ENCODE measurements at places on chromosomes 1 and 21.

GRCh38 chr1:1883092-1883873, 7.6 kb downstream of the GNB1 start:
- no peak for DNase-seq

DNA sequence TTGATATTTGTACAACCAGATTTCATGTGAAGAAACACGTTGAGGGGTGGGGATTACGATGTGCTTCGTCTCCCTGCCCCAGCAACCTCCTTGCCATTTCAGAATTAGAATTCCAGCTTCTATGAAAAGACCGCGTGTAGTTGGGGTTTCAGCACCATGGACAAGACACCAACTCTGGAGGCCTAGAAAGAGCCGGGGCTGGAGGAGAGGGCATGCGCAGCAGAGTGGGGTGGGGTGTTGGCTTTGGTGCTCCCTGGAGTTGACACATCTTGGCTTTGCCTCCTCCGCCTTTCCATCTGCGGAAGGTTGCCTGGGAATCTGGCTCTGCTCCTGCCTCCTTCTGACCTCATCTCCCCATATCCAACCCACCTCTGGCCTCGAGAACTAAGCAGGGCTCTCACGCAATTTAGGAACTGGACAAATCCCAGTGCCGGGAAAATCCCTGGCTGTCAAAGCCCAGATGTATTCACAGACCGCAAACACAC, 11.8 kb downstream of the HTR6 start:
- DNase-seq, result peak; percentile 56

DNA sequence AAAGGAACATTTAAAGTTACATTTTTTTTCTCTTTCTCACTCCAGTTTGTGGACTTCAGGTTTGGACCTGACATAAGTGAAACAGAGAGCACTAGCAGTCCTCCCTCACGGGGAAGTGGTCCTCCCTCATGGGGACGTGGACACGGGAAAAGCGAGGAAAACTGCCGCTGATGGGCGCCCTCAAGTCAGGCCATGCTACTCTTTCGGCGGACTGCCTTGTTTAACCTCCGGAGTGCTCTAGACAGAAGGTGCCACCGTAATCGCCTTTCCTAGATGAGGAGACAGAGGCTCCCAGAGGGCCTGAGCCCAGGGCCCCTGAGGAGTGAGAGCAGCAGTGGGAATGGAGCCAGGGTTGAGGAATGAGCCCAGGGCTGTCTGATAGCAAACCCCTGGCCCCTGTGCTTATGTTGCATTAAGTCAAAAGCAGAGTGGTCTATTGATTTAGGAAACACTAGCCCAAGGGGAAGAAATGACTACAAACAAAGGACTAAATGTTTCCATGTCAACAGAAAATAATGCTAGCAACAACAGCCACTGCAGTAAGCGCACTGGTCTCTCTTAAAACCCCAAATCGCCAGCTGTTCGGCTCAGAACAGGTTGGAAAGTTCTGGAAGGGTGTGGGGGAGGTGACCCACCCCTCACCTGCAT, 84.1 kb downstream of the DMRTB1 start:
- DNase-seq, result no peak

- no peak for DNase-seq
Measured at GRCh38 chr1:109623601-109624161, 4.0 kb downstream of the AMPD2 start.

GRCh38 chr21:33857846-33858666, 57.5 kb downstream of the ATP5PO start:
- no peak for DNase-seq

GRCh38 chr1:87024936-87025540, 110.6 kb downstream of the HS2ST1 start:
- peak; percentile 23 for DNase-seq

DNA sequence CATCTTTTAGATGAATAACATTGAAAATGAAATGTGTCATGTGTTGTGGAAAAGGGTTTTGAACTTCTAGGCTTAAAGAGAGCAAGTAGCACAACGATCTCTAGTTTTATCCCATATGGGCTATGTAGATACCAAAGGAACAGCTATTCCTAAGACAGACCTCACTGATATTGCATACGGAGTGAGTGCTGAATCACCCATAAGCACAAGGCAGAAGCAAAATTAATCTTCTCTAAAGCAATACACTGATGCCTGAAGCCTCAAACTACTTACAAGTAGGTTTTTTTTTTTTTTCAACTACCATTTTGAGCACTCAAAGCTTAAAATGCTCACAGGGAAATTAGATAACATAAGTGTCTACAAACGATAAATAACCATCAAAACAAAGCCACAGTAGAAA, 5.0 kb upstream of the KMO start:
- no peak for DNase-seq

DNA sequence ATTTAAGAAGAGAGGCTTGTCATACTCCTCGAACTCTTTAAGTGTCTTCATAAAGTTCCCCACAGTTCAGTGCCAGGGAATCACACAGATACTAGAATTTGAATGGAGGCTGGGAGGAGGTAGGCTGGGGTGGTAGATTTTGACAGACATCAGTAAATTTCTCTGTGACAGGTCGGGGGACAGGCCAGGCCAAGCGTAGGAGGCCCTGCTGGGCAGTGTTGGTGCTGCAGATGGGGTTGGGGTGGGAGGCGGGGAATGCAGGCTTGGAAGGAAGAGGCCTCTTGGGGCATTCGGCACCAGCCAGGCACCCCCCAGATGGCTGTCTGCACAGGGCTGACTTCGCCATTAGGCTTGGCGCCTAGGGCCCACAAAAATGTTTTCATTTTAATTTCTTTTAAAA, 84.0 kb downstream of the MAN1C1 start:
- no peak for DNase-seq

DNA sequence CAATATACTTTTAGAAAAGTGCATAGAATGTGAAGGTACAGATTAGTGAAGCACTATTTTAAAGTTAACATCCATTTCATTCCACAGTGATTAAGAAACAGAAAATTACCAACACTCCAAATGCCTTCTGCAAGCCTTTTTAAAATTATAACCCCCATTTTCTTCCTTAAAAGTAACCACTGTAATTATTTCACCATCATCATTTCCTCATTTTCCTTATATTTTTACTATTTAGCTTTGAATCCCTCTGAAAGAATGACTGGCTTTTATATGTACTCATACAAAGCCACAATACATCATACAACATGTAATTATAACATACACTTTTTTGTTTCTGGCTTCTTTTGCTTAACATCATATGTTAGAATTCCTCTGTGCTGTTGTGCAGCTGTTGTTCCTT, 6.5 kb upstream of the NEGR1 start:
- DNase-seq, result peak; percentile 57

- no peak for DNase-seq
Measured at GRCh38 chr1:196584696-196585095, 23.5 kb downstream of the KCNT2 start.

DNA sequence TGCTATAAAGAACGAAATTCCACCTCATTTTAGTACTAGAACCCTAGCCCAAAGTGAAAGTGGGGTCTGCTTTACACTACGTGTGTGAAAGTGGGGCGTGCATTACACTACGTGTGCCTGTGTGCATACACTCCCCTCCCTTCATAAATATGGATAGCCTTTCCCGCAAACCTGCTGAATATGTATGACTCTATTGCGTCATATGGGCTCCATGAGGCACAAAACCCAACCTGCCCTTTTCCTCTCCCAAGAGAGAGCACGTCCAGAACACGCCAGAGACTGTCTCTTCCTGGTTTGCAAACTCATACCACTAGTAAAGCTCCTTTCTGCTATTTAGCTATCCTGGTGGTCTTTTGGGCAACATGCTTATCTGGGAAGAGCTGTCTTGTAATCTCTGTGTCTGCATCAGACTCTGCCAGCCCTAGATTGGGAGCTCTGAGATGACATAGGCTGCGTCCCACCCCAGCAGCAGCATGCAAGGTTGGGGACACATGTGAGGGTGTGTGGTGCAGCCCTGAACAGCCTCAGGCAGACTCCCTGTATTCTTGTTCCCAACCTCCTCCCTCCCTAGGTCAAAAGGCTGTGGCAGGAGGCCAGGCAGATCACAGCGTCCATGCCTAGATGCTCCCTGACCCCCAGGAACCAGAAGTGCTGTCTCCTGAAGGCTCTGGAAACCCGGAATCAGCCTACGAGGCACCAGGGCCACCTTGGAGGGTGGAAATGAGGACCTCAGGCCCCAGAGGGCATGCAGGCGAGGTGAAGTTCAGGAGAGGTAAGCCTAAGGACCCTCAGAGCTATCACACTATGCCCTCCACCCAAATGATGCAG, 12.3 kb upstream of the PADI1 start:
- DNase-seq, result no peak

GRCh38 chr1:200206761-200207160, 179.3 kb downstream of the NR5A2 start:
- peak; percentile 6 for DNase-seq

- no peak for DNase-seq
Measured at GRCh38 chr1:205709059-205709398, 28.7 kb upstream of the SLC45A3 start.

- DNase-seq, result no peak
Measured at GRCh38 chr1:51442198-51442597, 76.9 kb downstream of the EPS15 start.
